ENCODE measurements at places on chromosomes 2 and 18. TPM values are rescaled to one million over a fixed set of nuclear protein-coding genes. Genes with fewer than 3 reads are reported as not detected.

GRCh38 chr2:199850218-199850717 is 724 bp downstream of the FTCDNL1 start:
- DNase-seq = no peak

DNA sequence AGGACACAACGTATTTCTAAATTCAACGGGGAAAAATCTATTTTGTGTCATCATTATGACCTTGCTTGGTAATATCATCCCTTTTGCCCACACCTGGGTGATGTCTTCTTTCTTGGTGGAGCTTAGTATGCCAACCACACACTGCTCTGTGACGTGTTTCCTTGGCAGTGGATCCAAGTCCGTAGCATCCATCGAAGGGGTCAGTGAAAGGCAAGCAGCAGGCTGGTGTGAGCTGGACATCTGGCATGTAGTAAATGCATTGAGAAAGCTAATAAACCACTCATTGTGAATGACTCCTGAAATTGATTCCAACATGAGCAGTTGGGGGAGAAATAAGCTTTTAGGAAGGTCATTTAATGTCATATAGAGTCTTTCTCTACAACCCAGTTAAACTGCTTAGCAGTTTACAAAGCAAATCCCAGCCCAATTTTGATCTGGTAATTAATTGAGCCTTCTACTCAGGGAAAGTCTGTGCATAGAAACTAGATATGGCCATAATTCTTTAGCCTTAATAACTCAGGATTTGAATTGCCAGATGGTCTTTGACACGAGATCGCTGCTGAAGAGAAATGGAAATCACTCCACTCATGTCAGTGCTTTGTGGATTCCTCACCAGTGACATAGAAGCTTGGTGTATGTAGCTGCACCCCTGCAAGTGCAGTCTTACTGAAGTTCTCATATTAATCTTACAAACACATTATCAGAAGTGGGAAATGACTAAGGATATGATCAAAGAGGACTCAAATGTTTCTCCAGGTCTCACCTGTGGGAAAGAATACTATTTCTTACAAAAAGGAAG is 494.8 kb downstream of the CMPK2 start:
- no peak for DNase-seq

EVX2 gene
- total RNA-seq = not detected

MPP4 gene
- not detected for total RNA-seq

AFF3 gene
- total RNA-seq = 2.6 TPM

DNA sequence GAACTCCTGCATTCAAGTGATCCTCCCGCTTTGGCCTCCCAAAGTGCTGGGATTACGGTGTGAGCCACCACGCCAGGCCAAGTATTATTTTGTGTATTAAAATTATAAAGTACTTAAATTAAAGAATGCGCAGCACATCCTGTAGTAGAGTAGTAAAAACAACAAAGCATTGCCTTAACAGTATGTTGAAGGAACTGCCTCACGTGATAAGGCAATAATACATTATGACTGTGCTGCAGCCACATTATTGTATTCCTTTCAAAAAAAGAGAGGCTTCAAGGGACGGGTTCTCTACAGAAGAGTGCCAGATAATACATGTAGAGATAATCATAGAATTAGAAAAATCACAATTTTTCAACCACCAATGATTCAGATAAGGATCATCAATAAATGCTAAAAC is 33.7 kb downstream of the C2orf76 start:
- DNase-seq = no peak

POTEE gene
- total RNA-seq = 0.11 TPM

GRCh38 chr2:121974897-121975661 is 219.6 kb downstream of the TSN start:
- peak; percentile 3 for DNase-seq

GRCh38 chr18:37985126-37985525 is 419.5 kb upstream of the CELF4 start:
- DNase-seq = no peak

GRCh38 chr2:205661281-205661680 is 21.0 kb upstream of the NRP2 start:
- DNase-seq = no peak

ABHD3 gene
- total RNA-seq = 22.3 TPM

- DNase-seq = no peak
Observed at GRCh38 chr2:151878655-151879563, 50.7 kb upstream of the ARL5A start.

SLC5A6 gene
- total RNA-seq = 10.9 TPM

GRCh38 chr18:36819621-36820020 is 9.2 kb downstream of the TPGS2 start:
- no peak for DNase-seq

ADAM23 gene
- total RNA-seq = 0.20 TPM

DNA sequence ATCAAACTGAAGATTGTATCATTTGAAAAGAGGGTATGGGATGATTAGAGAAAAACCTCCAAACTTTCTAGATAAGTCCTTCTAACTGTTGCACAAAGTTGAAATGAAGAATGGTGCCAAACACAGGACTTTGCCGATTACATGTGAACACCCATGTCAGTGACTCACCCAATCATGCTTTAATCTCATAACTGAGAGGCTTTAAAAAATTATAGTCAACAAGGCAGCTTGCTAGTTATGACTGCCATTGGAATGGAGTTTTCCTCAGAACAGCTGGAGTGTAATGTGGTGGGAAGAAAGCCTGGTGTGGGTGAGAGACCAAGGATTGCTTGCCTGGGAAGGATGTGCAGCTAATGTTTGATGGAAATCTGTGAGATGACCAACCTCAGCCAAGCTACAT is 98.2 kb upstream of the ALPP start:
- no peak for DNase-seq

GRCh38 chr2:69170661-69171060 is 157.7 kb downstream of the ANTXR1 start:
- no peak for DNase-seq

DNA sequence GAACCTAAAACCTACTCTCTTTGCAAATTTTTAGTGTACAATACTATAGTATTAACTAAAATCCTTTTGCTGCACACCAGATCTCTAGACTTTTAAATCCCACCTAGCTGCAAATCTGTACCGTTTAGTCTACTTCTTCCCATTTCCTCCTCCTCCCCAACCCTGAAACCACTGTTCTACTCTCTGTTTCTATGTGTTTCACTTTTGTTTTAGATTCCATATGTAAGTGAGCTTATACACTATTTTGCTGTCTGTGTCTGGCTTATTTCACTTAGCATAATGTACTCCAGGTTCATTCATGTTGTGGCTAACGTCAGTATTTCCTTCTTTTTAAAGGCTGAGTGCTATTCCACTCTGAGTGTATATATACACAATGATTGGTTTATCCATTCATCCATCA is 18.4 kb upstream of the DSC2 start:
- DNase-seq = no peak

DNA sequence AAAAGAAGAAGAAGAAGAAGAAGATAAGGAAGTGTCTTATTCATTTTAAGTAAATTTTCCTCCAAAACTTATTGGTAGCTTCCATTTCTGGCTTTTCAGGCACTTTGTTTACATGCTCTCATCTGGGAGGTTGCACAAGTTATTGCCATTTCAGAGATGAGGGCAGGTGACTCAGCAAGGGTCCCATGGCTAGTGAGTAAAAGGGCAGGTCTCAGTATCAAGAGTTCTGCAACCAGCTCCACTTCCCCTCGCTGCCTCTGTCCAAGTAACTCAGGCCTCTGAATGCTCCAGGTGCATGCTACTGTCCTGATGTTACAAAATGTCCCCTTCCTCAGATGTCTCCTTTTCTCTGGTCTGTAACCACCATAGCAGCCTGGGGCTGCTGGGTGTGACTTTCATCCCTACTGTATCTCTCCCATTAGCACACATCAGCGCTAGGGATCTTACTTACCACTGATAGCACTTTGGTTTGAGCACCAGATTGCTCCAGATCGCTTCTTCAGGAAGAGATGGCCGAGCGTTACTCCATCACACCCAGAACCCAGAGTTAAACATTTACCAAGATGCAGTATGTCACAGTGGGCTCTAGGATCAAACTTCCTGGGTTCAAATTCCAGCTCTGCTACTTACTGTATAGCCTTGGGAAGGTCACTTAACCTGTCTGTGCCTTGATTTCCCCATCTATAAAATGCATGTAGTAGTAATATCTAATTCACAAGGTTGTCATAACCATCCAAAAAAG is 57.4 kb upstream of the LAPTM4A start:
- no peak for DNase-seq

DNA sequence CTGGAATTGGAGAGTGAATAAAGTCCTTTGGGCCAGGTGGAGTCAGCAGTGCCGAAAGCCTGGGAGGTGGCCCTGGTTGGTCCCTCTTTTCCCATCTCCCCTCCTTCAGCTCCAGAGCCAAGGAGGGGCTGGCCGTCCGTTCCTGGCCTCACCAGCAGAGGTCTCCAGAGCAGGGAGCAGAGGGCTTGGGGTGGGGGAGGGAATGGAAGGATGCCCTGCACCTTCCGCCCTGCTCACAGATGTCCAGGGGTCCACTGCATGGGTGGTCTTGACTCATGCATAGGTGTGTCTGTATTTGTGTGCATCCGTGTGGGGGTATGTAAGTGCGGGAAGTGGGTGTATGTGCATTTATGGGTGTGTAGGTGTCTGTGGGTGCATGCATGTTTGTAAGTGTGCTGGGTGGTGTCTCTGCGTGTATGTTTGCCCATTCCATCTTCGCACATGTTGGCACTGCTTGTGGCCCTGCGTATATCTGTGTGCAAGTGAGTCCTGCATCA is 201.8 kb downstream of the ZFP36L2 start:
- peak; percentile 63 for DNase-seq

DNA sequence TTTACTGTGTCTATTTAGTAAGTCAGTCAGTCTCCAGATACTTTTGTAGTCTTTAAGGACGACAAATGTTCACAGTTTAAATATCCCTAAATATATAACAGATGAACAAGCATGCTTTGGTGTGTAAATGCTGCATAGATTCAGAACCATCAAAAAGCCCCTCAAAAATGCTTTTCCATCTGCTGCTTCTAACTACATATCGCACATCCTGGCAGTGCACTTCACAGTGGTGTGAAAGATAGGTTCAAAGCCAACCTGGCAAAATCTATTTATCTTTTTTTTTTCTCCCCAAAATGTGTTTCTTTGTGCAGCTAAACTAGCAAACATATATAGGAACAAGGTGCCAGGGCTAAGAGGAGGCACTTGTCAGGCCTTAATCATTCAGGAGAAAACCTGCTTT is 753.8 kb downstream of the PLCL1 start:
- DNase-seq = no peak

GRCh38 chr2:160646684-160647444 is 153.3 kb upstream of the RBMS1 start:
- peak; percentile 73 for DNase-seq

DNA sequence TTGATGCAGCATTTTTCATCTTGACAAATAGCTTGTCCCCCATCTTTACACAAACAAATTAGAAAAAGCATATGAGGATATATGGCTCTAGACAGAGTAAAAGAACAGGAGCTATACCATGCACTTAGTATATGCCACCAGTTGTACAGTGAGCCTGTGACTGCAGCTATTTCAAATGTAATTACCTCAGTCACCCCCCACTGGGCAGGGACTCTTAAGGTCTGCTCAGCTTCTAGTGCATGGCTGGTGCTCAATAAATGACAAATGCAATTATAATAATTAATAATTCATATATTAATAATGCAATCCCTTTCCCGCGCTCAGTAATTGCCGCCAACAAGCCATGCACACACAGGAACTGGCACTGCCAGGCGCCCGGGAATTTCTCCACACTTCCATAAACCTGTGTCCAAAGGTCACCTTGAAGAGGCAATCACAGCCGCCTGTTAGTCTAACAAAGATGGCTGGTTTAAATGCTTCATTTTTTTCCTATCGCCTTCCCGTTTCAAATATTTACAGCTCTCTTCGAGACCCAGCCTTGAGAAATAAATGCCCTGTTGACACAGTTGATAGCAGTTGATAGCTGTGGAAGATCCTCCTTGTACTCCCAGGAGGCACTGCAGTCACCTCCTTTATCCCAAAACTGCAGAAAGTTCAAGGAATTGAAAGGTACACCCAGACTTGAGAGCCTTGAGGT is 156.6 kb downstream of the INO80D start:
- no peak for DNase-seq

EGR4 gene
- total RNA-seq = not detected

GRCh38 chr2:39625193-39625926 is 40.4 kb upstream of the TMEM178A start:
- DNase-seq = no peak

- no peak for DNase-seq
Observed at GRCh38 chr2:50385349-50385748, 646.6 kb downstream of the NRXN1 start.

GRCh38 chr2:47560107-47560819 is 157.3 kb downstream of the MSH2 start:
- no peak for DNase-seq

GKN1 gene
- not detected for total RNA-seq

RPIA gene
- 10.0 TPM for total RNA-seq
